Activated CD4-positive, alpha-beta T cell treated with anti-CD3 and anti-CD28 coated beads for 36 hours (primary cell): ENCODE measurements at places on chromosomes 2 and 18.
A peak's percentile ranks its signal among the peaks of the same experiment; 100 is the strongest.

DNA sequence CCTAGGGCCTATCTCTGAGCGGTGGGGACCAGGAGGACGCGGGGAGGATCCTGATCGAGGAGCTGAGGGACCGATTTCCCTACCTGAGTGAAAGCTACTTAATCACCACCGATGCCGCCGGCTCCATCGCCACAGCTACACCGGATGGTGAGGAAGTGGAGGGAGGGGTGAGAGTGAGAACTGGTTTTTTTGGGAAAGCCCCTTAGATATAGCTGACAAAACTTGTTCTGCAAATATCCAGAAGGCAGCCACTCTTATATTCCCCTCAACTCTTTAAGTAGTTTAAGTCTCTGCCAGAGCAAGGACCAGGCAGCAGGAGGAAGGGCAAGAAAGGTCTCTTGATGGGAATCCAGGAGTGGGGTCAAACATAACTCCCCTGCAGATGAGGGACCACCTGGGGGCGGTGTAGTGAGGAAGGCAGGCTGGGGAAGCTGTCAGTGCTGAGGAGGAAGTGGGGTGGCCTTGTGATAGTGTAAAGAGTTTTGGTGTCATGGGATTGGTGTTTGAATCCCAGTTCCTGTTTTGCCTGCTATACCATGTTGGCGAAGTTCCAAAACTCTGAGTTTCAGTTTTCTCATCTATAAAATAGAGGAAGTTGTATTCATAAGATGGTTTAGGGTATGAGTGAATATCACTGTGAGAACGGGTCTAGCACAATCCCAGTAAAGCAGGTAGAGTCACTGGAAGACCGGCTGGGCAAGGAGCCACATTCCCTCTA lies 3.4 kb downstream of the NAGK start:
- peak; percentile 81 for DNase-seq

- peak; percentile 63 for DNase-seq
Observed at GRCh38 chr2:24972315-24972961, 683 bp upstream of the DNAJC27 start.

- no peak for DNase-seq
Observed at GRCh38 chr2:30249354-30249753, 18.0 kb downstream of the LBH start.

DNA sequence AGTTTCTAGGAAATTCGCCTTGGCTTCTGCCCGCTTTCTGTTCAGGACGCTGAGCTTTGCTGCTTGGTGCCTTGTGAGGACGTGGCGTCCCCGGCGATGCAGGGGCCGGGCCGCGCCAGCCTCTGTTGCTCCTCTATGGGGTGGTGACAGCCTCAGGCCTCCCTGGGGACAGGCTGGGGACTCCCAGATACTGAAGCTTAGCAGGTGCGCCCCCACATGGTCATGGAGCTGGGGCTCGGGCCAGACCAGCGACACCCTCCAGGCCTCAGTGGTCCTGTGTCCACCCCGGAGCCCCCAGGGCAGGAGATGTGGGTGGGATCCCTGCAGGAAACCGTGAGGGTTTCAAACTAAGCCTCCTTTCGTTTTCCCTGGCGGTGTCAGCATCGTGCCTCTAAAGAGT lies 29.2 kb downstream of the KCNG2 start:
- no peak for DNase-seq

GRCh38 chr18:12441475-12442034 lies 33.8 kb downstream of the PRELID3A start:
- no peak for DNase-seq

- no peak for DNase-seq
Observed at GRCh38 chr2:128467321-128467969, 148.8 kb upstream of the HS6ST1 start.

GRCh38 chr2:70480468-70480867 lies 73.2 kb downstream of the TGFA start:
- DNase-seq: no peak

DNA sequence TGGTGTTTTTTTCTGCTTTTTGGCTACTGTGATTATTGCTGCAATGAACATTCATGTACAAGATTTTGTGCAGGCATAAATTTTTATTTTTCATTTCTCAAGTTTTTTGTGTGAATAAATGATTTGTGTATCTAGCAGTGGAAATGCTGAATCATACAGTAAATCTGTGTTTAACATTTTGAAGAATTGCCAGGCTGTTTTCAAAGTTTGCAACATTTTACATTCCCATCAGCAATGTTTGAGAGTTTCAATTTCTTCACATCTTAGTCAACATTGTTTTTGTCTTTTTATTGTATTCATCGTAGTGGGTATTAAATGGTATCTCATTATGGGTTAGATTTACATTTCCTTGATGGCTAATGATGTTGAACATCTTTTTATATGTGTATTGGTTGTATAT lies 98.8 kb upstream of the RBMS1 start:
- no peak for DNase-seq

- DNase-seq: peak; percentile 12
Observed at GRCh38 chr2:144350151-144350802, 169.6 kb downstream of the ZEB2 start.

GRCh38 chr18:55064760-55065159 lies 105.5 kb upstream of the CCDC68 start:
- DNase-seq: no peak

DNA sequence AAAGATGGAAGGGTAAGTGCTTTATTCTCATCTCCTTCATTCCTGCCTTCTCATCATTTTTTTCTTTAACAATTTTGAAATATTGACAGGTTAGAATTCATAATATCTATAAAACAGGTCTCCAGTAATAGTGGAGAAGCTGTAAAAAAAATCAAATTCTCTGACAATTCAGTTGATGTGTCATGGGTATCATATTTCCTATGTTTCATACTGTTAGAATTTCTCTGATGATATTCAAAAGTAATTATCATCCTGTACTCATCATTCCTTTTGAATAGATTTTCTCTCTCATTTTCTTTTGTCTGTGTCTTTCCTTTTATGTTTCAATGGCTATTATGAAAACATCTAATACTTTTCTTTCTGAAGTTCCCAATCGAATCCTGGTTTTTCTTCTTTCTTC lies 97.7 kb downstream of the CPS1 start:
- DNase-seq: no peak

DNA sequence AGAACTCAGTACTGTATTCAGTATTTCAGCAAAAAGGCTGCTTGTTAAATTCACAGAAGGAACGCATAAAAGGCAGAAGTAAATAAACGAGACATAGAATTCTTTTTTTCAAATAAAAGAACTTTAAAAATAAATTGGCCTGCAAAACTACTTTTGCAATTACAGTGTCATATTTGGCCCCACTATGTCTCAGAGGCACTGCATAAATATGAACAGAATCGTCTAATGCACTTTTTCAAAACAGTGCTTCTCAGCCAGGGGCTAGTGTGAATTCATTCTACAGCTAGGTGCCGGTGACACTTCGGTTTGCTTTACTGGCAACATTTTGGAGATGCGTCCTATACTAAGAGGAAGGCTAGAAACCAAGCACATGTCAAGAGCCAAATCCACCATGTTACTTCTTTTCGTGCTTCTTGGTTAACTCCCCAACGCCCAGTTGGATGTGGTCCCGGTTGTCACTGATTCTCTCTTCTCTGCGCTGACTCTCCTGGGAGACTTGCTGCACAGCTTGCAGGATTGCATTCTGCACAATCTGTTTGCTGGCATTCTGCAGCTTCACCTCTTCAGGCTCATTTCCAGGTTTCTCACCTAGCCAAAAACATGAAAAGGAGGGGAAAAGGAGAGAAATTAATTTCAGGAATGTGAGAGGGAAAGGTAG lies 51.8 kb downstream of the AKAIN1 start:
- no peak for DNase-seq

- DNase-seq: peak; percentile 80
Observed at GRCh38 chr2:237156031-237156856, 70.6 kb downstream of the COPS8 start.

DNA sequence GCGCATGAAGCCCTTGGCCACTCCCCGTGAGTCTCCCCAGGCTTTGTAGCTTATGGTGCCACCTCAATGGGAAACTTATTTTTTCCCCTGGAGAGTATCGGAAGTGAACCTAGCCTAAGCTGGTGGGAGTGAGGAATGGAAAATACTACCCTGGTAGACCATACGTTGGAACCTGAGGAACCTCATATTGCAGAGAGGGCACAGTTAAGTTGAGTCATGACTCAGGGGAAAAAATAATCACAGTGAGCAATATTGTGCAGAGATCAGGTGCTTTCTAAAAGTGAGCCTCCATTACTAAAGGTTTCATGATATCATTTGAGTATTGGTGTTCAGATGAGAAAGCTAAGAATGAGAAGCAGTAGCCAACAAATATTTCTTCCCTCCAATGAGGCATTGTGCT lies 360.5 kb upstream of the NT5C1B start:
- DNase-seq: no peak

DNA sequence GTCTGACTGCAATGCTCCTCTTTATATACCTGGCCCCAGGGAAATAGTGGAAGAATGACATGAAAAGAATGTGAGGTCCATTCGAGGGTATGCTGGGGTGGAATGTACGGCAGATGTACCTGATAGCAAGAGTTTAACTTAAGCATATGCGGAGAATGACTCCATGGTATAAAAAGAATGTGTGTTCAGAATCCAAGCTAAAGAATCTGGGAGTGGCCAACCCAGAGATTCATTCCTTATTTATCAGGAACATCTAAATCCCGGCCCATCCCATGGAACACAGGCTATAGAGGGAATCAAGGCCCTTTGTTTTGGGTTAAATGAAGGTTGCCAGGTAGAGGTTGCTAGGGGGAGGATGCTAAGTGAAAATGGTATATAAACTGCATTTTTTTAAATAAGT lies 150.0 kb downstream of the ZNF385B start:
- DNase-seq: no peak

DNA sequence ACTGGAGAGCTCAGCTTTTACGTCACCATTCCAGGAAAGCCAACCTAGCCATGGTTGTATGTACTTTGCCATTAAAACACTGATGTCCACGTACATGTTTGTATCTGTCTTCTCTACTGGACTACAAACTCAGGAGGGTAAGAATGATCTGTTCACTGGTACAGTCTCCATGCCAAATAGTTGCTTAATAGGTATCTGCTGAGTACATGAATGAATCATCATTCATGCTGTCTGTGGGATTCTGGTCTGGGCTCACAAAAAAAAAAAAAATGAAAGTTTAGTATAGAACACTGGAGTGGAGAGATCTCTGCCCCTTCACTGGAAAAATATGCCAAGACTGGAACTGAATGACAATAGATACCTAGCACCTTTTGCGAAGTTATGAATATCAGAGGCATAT lies 102.6 kb upstream of the ITGA4 start:
- DNase-seq: no peak

DNA sequence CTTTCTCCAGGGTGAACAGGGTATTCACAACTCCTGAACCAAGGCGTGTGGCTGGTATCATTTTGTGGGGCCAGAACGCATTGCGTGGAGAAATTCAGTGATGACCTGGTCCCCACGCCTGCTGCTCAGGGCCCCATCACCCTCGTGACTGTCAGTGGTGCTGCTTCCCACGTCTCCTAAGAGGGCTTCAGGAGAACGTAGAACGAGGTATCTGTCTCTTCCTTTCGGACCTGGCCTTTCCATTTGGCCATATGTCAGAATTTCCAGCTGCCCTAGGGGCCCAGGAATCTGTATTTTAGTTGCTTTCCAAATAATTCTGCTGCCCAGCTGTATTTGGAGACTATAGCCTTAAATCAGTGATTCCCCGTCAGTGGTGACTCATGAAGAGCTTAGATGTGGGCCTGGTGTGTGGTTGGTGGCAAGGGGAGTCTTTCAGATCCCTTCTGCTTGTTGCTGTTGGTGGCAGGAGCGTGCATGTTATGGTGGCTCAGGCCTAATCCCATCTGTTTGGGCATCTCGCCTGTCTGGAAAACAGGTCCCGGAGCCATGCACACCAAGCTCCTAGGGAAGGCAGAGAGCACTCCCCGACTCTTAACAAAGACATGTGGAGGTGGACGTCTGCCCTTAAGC lies 56.4 kb downstream of the NPAS2 start:
- DNase-seq: peak; percentile 58

DNA sequence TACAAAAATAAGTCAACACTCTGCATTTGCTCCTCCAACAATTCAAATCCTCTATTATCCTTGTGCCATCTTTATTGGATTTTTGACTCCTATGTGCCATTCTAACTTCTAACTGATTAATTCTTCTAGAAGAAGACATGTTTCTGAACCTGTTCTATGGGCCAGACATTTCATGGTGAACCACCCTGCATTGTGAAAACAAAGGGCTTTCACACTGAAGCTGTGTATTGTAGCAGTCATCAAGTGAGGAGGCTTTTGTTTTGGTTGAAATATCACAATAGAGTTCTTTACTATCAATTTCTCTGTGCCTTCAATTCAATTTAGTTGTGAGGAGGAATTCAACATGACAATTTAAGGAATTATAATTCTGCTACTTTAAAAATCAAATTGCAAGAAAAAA lies 357.9 kb downstream of the PLCL1 start:
- DNase-seq: no peak

DNA sequence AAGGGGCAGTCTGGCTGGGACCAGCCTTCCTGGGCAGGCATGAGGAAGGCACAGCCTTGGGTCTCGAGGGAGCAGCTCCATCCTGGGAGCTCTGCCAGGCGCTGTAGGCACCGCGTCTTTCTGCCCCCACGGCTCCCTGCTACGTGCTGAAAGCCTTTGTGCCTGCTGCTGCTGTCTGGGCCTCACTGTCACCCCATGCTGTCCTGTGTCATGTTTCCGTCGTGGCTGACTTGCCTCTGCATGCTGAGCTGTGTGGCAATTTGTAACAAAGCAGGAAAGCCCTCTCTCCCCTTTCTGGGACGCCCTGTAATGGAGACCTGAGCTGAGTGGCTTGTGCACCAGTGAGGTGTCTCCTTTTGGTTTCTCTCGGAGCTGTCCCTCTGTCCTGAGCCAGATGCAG lies 152.5 kb downstream of the TSN start:
- no peak for DNase-seq

DNA sequence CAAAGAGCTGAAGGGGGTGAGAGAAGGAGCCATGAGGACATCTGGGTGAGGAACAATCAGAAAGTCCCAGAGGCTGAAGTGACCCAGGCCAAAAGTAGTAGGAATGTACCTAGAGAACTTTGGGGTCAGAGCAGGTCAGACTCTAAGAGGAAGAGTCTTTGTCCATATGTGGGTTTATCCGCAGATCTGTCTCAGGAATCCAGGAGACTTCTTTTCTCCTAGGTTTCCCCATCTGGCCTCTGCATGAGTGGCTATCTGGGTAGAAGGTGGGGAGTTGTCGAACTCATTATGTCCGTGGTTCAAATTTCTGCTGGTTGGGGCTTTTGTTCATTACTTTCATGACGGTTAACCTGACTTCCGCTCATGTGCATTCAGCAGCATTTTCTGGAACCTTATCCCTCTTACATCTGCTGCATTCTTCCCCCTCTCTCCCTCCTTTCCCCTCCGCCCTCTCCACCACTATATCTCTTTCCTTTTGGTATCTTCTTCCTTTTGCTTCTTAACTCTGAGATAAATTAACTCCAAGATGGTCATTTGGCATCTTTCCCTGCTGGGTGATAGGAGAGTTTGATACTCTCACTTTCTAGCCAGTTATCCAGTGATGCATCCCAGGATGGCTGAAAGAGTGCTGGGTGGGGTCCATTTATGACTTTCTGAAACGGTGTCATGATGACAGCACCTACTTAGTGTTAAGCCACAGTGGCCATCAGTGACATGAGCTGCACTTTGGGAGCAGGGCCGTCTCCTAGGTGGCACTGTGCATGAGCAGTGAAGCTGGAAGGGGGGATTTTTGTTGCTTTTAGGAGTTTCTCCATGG lies 2.1 kb downstream of the LIPG start:
- DNase-seq: no peak
